ENCODE measurements at places on chromosomes 3 and 15.
A peak's percentile ranks its signal among the peaks of the same experiment; 100 is the strongest.

- peak; percentile 17 for DNase-seq
Observed at GRCh38 chr15:39454189-39454986, 126.5 kb upstream of the THBS1 start.

DNA sequence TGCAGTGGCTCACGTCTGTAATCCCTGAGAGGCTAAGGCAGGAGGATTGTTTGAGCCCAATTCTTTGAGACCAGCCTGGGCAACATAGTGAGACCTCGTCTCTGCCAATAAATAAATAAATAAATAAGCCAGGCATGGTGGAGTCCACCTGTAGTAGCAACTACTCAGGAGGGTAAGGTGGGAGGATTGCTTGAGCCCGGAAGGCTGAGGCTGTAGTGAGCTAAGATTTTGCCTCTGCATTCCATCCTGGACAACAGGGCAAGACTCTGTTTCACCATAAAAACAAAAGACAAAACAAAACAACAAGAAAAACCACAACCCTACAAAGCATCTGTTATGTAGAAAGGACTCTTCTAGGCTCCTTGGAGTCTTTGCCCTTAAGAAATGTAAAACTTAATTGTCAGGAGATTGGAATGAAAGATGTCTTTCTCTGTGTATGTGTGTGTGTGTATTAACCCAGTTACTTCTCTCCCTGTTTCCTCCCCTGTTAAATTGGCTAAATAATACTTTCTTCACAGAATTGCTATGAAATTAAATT is 9.5 kb downstream of the NECTIN3 start:
- DNase-seq = no peak

GRCh38 chr3:159185443-159186050 is 383.7 kb downstream of the MFSD1 start:
- no peak for DNase-seq

- peak; percentile 45 for DNase-seq
Observed at GRCh38 chr15:57090496-57090859, 172.0 kb downstream of the TCF12 start.

DNA sequence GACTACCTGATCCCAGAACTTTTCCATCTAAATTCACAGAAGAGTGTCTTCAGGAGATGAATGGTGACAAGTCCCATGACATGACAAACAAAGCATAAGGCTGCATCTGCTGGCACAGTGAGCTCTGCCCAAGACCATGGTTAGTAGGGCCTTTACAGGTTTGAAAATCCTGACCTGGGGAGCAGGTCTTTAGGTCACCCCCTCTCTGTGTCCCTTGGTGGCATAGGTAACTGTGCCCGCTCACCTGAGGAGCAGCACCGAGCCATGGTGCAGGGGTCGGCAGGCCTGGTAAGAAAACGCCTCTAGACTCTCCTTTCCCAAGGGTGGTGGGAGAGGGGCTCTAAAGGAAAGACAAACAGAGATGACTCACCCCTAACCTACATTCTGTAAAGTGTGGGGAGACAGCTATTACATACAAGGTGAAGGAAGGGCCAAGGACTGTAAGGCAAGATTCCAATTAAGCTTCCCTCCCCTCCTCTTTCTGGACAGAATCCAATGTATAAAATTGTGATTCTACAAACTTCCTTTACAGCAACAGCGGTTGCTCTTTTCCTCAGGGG is 74.0 kb downstream of the SATB1 start:
- DNase-seq = no peak

GRCh38 chr3:110814170-110815007 is 257.2 kb upstream of the NECTIN3 start:
- no peak for DNase-seq

DNA sequence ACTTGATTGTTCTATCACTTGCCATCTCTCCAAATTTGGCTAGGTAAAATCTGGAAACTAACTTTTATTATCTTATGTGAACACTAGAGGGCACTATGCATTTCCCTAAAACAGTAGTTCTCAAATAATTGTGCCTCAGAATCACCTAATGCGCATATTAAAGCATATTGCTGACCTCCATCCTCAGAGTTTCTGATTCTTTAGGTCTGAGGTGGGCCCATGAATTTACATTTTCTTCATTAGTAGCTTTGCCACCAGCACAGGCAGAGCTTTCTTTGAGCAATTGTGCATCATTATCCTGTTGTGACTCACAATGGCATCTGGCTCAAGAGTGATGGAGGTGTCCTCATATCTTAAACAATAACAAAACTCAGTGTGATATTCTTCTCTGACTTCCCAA is 17.5 kb upstream of the BCHE start:
- DNase-seq = peak; percentile 19

- no peak for DNase-seq
Observed at GRCh38 chr3:148865049-148865448, at the start of gene CPA3. TSS of gene CPA3 (plus strand) at chr3:148865296. CDS start at chr3:148865308, 12 bp downstream.

DNA sequence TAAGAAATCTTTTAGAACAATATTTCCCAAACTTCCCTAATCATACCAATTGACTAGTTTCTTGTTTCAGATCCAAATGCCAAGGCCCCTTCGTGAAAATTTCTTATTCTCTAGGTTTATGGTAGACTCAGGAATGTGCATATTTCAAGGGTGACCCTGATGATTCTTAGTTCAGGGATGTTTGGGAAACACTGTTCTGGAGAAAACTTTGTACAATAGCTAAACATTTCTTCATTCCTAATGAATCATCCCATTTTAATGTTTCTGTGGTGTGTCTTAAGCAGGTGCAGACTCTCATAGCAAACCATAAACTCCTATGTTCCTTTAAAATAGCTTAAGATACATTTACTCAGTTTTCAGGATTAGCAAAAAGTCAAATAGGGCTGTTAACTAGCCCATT is 314.5 kb downstream of the TIGIT start:
- DNase-seq = no peak

GRCh38 chr3:197027151-197027895 is 2.3 kb downstream of the MELTF start:
- DNase-seq = no peak

- no peak for DNase-seq
Observed at GRCh38 chr3:17942856-17943255, 200.4 kb upstream of the TBC1D5 start.

GRCh38 chr3:195041871-195042742 is 228.9 kb downstream of the XXYLT1 start:
- no peak for DNase-seq

DNA sequence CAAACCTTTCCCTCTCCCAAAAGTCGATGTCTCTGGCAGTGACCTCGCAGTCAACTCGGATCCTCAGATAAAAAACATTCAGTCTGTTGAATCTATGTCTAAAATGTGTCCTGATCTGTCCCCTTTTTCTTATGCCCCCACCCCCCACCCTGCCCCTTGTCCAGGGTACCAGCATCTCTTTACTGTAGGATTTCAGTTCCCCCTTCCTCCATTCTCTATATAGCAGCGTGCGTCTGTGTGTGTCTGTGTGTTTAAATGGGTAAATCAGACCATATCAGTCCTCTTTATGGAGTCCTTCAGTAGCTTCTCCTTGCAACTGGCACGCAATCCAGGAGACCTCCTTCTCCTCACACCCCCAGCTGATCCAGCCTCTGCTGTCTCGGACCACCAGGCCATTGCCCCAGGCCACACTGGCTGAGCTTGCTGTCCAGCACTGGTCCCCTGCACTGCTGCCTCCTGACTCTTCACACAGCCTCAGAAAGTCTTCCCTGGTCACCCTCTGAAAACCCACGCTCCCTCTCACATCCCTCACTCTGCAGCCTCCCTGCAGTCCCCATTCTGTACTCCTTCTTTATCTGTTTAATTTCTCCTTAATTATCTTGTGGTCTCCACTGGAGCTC is 1.5 kb downstream of the LRRK1 start:
- DNase-seq = no peak

GRCh38 chr15:92902737-92903593 is 2.8 kb downstream of the CHD2 start:
- no peak for DNase-seq

DNA sequence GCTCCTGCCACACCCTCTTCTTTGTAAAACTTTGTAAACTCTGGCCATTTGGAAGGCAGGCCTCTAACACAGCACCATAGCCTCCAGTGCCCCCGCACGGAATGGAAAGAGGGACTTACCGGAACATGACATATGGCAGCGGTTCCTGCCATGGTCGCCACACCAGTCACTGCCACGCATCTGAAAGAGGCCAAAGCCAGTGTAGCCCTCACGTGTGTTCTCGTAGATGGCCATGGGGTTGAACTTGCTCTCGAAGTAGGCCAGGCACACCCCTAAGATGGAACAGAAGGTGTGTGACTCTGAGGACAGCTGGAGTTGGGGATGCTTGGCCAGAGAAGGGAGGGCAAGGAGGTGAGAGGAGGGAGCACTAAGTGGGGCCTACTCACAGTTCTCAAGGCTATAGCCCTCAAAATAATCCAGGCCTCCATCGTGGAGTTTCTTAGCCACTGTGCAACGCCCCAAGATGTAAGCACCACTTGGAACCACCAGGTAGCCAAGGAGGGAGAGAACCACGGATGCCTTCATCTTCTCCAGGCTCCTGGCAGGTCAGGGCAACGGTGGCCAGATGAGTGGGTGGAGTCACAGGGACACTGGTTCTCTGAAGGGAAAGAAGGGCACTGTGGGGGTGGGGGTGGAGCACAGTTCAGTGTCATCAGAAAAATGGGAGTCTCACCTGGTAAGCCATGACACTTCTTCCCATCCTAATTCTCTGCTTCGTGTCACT is 3.5 kb downstream of the LYZL4 start:
- DNase-seq = no peak

GRCh38 chr3:89179355-89180001 is 72.1 kb downstream of the EPHA3 start:
- DNase-seq = peak; percentile 36

DNA sequence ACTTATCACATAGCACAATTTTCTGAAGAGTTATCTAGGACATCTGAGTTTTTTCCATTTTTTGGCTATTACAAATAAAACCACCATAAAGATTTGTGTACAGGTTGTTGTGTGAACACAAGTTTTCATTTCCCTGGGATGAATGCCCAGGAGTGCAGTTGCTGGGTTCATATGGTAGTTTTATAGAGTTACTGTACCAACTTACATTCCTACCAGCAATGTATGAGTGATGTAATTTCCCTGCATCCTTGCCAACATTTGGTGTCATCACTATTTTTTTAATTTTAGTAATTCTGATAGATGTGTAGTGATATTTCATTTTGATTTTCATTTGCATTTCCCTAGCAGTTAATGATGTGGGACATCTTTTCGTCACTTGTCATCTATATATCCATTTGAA is 20.5 kb downstream of the FILIP1L start:
- no peak for DNase-seq

GRCh38 chr3:27669591-27669990 is 52.5 kb downstream of the EOMES start:
- no peak for DNase-seq

DNA sequence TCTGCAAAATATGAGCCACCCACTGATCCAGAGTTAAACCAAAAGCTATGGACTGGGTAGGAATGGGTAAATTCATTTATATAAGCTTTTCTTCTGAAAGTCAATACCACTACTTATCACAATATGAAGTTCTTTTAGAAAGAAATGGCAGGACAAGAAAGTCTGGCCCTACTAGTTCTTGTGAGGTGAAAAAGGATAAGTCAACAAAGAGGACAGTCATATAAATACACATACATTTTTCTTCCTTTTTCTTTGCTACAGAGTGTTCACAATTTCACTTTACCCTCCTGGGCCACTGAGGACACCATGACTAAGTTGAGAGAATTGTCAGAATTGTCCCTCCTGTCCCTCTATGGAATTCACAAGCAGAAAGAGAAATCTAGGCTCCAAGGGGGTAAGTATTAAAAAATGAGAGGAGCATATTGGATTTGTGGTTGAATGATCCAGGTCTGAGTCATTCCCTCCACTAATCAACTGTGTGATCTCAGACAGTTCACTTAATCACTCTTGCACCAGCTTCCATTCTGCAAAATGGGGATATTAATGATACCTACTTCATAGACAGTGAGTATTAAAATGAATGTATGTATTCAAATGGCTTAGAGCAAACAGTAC is 27.6 kb downstream of the ACP3 start:
- DNase-seq = no peak

DNA sequence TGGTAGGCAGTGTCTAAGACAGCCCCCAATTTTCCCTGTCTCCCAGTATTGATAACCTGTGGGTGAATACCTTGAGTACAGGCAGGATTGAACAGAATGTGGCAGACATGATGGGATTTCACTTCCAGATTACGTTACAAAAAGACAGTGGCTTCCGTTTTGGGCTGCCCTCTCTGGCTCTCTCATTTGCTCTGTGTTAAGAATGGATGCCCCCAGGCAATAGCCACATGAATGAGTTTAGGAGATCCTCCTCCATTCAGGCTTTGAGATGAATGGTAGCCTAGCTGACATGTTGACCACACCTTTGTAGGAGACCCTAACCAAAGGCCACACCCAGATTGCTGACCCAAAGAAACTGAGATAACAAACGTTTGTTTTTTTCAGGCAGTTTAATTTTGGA is 34.3 kb downstream of the UBXN7 start:
- no peak for DNase-seq

DNA sequence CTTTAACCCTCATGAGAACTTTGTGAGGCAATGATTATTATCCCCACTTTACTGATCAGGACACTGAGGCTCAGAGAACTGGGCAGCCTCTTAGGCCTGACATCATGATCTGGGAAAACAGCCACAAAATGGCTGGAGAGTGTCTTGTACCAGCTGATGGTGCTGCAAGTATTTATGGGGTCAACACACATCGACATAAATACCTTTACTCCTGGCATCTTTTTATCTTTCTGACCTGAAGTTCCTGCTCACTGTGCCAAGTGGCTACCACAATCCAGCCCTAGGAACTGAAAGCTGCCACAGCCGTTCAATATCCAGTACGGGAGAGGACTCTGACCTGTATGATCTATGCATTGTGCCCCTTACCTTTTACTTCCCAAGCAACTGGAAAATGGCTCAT is 29.2 kb upstream of the MUC13 start:
- DNase-seq = no peak

GRCh38 chr3:195254454-195255175 is 16.3 kb downstream of the XXYLT1 start:
- DNase-seq = no peak

- no peak for DNase-seq
Observed at GRCh38 chr15:64836023-64836536, 5.6 kb upstream of the PLEKHO2 start.

- no peak for DNase-seq
Observed at GRCh38 chr3:19263606-19264005, 115.3 kb downstream of the KCNH8 start.

DNA sequence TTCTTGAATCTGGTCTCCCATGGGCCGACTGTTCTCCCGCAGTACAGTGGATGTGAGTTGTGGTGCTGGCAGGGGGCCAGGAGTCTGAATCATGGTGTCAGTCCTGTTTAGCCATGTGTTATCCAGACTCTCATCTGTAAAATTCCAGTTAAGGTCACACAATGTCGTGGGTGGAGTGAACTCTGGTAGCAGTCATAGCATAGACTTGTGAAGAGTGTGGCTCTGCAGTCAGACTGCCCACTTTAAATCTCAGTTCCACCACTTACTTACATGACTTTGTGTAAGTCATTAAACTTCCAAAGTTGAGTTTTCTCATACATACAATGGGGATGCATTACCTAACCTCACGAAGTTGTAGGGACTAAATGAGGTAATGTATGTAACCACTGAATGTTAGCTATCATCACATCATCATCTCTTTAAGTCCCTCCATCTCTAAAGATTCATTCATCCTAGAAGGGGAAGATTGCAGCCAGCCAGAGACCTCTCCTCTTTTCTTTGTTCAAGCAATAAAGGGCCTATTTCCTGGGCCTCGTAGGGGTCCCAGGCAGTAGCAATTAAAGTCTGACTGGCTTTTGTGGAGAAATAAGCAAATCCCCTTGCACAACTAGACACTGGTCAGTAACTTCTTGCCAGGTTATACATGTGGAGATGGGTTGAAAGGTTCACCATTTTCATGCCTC is 93.9 kb downstream of the PCCB start:
- DNase-seq = no peak

- no peak for DNase-seq
Observed at GRCh38 chr15:101651554-101652097, 555 bp downstream of the TM2D3 start.

- no peak for DNase-seq
Observed at GRCh38 chr15:36658312-36658711, 78.9 kb downstream of the CDIN1 start.

Measured in retina (tissue), 1 donor.